ENCODE measurements at places on chromosomes 1 and 21.

DNA sequence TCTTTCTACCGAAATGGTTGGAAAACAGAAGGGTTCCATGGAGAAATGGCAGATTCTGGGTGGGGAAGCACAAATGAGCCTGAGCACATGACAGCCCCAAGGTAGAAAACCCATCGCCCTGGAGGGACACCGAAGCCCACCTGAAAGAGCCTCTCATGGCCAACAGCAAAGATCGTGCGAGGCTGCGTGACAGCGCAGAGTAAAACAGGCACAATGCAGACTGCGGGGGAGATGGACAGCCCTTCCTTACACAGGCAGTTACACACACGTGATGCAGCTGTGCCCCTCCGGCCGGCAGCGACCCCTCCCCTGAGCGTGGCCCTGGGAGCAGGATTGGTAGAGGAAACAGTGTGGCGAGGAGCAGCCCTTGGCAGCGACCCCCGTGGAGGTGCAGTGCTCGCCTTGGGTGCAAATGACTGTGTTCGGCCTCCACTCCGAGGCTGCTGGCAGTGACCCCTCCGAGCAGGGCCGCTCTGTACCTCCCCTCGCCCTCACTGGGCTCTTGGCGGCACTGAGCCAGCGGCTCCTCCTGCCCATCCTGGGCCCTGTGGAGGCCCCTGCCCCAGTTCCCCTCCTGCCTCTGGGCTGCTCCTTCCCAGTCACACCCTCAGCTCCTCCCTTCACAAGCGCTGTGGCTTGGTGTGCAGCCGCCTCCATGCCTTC lies 120.9 kb upstream of the COL6A1 start:
- DNase-seq: no peak

- DNase-seq: peak; percentile 60
Observed at GRCh38 chr1:41175546-41175945, 66.6 kb downstream of the SCMH1 start.

DNA sequence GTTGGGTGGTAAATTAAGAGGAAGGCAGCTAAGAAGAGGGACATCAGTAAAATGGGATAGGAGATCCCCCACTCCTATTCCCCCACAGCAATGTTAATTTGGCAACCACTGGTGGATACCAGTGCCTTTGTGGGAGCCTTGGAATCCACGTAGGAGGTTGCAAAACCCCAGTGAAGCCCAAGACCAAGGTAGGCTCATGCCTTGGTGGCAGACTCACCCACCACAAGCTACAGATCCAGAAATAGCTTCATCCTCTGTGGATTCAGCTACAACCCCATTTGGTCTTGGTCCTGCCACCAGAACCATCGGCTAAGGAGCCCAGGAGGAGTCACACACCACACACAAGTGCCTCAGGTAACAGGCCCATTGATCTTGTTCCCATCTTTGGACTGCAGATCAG lies 21.0 kb downstream of the VTCN1 start:
- DNase-seq: no peak

GRCh38 chr1:63626222-63626621 lies 33.0 kb downstream of the PGM1 start:
- peak; percentile 21 for DNase-seq

All from choroid plexus epithelial cell (primary cell).